ENCODE measurements at places on chromosomes 7 and 10. TPM values are rescaled to one million over a fixed set of nuclear protein-coding genes. Genes with fewer than 3 reads are reported as not detected.

GRCh38 chr7:143429770-143430698 lies 13.2 kb upstream of the TAS2R60 start:
- no peak for DNase-seq

DNA sequence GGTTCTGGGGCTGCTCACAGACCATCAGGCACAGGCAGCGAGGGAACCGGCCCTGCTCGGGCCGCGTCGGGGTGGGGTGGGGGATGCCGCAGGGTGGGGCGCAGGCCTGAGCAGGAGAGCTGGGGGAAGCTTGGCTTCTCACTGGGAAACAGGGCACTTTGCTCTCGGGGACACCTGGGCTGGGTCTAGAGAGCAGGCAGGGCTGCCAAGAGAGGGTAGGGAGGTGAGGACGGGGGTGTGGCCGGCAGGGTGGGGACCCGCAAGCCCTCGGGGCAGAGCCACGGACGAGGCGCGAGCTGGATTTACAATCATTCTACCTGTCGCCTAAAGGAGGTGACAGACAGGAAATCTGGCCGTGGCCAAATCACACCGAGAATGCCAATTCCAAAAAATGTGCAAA lies 11.1 kb downstream of the INTS1 start:
- DNase-seq, result no peak

DNA sequence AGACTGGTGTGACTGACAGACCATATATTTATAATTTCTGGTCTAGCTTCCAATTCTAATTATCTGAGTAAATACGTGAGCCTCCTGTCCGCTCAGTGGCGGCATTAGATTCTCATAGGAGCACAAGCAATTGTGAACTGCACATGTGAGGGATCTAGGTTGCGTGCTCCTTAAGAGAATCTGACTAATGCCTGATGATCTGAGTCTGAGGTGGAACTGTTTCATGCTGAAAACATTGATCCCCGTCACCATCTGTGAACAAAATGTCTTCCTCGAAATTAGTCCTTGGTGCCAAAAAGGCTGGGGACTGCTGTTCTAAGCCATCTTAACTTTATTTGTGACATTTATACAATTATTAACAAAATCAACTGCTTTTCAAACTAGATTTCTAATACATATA lies 164.7 kb upstream of the MEOX2 start:
- no peak for DNase-seq

DNA sequence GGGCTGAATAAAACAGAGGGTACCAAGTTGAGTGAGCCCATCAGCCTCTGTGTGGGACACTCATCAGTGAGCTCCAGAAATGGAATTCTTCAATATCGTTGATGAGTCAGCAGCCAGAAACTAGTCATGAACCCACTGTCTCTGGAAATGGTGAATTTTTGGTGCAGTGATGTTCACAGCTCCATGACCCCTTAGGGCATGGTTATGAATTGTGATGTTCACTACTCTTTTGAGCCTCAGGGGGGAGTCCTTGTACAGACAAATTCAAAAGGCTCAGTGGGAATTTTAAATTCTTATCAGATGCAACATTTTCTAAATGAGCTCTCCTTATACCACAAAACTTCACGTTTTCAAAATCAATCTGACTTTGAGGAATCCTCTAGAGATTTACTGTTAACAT lies 335.7 kb downstream of the PHTF2 start:
- DNase-seq, result peak; percentile 44

- no peak for DNase-seq
These were observed 158.8 kb downstream of the DIP2C start for GRCh38 chr10:530717-531116.

DNA sequence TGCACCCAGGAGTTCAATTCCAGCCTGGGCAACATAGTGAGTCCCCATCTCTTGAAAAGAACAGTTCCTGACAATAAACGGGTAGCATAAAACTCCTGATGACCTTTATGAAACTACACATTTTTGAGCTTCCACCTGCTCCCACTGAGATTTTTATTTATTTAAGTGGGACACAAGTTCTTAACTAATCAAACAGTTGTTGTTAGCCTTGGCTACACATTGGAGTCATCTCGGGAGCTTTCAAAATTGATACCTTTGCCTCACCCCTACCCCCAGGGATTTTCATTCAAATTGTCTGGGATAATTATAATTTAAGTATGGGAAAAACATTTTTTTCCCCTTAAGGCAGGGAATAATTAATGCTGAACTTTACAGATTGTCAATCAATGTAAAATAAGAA lies 39.3 kb downstream of the MALSU1 start:
- no peak for DNase-seq

DNA sequence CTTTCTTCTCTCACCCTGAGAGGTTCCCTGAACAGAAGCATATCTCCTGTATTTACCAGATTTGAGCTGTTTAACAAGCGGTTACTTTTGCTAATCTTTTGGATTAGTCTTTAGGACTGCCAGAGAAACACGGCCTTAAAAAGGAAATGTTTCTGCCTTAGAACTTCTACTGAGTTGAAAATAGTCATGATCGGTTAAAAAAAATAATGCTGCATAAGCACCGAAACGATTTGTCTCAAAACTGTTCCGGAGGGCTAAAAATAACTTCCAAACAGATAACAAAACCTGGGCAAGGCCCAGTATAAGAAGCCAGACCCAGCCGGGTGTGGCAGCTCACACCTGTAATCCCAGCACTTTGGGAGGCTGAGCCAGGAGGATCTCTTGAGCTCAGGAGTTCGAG lies 43.3 kb upstream of the CYTH3 start:
- DNase-seq, result no peak

DNA sequence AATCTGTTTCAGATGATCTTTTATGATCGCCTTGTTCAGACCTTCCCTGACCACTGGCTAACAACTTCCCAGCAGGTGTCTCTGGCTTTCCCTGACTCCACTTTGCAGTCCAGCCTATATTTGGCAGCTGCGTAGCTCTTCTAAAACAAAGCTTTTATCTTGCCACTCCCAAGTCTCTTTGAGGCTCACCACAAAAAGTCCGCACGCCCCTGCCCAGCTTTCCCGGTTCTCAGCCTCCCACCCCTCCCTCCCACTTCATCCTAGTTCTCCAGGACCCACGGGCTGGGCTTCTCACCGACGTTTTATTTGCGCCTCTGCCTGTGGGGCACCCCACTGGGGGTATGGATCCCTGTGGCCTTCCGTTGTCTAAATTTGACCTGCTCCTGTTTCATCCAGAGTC lies 58.9 kb upstream of the USP6NL start:
- no peak for DNase-seq

- DNase-seq, result no peak
These were observed 97.8 kb downstream of the OAT start for GRCh38 chr10:124320778-124321432.

GRCh38 chr7:50147951-50148808 lies 55.1 kb upstream of the ZPBP start:
- no peak for DNase-seq

DNA sequence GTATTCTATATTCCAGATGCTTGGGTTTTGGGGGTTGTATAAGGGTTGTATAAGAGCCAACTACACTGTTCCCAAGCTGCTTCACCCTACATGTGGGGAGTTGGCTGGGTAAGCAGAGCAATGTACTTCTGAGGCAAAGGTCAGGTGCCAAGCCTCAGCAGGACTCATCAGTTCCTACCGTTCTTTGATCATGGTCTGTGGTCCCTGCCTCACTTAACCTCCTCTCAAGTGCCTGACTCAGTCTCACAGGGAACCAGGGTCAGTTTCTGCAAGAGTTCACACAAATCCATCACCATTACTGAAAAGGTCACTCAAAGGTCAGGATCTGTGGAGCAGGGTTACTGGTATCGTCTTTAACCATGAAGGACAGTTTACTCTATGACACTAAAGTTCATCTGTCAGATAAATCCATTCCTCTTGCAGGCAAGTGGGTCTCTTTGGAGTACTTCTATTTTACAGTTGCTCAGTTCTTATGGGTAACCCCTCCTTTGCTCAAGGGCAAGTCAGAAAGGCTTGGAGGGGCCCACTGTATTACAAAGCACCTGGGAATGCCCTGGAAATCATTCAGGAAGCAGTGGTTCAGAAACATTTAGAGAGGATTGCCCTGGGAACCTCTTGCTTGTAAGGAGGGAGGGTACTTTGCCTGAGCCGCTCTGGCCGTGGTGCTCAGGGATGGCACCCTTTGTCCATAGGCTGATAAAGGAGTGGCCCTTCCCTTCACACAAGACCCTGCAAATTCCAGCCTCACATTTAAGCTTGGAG lies 184.3 kb upstream of the CDCA7L start:
- no peak for DNase-seq

Gene MSS51
- total RNA-seq, result 0.64 TPM

Gene ZCWPW1
- total RNA-seq, result 0.76 TPM

Gene DRGX
- not detected for total RNA-seq

Gene PAPOLB
- not detected for total RNA-seq

Measured in HT-29 (cell line).